Activated T-helper 2 cell treated with anti-CD3 and anti-CD28 coated beads, Interferon-gamma antibody, Interleukin-2, Interleukin-4, amounts not matched to agents 10 μg/mL and 5 μg/mL and 100 μg/mL, durations not matched to agents 14 hours and 24 hours and 36 hours (primary cell): ENCODE measurements at places on chromosomes 5 and 9. TPM values are rescaled to one million over a fixed set of nuclear protein-coding genes. Genes with fewer than 3 reads are reported as not detected.

DNA sequence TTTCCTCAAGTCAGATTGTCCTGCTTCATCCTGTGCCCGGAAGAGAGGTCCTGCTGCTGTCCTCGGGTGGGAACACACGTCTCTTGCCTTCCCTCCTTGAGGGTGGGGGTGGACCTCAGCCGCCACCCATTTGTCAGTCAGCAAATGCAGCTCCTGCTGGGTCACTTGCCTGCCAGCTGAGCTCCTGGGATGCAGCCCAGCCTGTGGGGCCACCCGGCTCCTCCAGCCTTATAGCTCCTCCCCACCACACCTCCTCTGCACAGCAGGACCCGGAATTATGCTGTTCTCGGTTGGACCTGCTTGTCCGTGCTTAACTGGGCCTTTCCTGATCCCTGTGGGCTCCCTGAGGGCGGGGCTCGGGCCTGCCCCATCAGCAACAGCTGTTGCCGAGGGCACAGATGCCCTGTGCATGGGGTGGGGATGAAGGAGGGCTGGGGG lies 52.7 kb downstream of the RXRA start:
- no peak for DNase-seq

- DNase-seq: no peak
Observed at GRCh38 chr5:159061834-159062474, 37.8 kb downstream of the EBF1 start.

DNA sequence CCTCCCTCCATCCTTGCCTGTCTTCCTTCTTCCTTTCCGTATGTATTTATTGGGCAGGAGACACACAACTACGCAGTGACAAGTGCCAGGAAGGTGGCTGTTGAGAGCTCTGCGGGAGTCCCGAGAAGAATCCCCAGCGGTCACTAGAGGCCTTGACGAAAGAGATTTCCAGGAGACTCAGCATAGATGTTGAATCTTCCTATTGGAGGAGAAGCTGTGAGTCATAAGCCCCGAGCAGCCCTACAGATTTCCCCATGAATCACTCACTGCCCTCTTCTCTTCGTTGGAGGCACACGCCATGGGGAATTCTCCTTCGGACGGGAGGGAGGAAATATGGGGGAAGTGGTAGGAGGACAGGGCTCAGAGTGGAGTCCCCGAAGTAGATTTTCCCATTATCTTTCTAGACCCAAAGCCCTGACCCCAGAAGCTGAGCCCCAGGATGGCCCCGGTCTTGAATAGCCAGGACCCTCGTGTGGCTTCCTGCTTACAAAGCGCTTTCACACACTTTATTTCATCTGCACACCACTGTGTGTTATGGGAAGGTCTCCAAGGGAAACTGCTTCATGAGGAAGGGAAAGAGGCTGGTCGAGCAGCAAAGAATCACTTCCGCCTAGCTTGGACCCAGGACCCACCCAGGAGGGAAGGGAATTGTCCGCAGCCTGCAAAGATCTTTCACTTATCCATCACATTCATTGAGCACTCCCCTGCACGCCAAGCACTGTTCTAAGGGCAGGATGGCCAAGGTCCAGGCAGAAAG lies 12.7 kb downstream of the DUSP1 start:
- no peak for DNase-seq

Gene LHX2
- total RNA-seq: not detected in 2 replicates

Gene TMEFF1
- 0.52 and 1.1 TPM in 2 replicates for total RNA-seq

Gene TLN1
- 253 and 267 TPM in 2 replicates for total RNA-seq

Gene FGFR4
- total RNA-seq: 1.1 and 1.2 TPM in 2 replicates

DNA sequence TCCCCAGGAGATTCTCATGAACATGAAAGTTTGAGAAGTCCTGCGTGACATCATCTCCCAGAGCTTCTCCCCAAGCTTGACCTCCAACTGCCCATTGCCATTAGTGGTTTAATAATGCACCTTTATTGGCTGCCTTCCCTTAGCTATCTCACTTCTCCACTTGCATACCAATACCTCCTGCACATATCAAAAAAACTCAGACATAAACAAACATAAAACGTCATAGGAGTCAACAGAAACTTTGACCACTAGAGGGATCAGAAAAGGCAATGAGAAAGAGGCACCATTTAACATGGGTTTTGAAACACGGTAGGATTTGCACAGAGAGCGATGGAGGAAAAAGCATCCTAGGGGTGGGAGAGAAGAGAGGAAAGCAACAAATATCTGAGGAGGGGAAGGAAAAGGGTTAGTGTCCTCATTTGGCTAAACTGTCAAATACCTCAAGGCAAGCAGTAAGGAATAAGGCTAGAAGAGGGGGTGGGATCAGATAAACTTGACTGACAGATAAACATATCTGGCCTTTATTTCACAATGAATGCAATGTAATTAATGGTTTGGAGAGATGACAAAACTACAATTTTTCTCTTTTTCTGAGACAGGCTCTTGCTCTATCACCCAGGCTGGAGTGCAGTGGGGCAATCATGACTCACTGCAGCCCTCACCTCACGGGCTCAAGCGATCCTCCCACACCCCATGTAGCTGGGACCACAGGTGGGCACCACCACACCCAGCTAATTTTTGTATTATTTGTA lies 27.0 kb downstream of the GNAQ start:
- DNase-seq: no peak

Gene CSNK1G3
- 37.7 and 38.2 TPM in 2 replicates for total RNA-seq

Gene IFNA21
- total RNA-seq: not detected in 2 replicates

DNA sequence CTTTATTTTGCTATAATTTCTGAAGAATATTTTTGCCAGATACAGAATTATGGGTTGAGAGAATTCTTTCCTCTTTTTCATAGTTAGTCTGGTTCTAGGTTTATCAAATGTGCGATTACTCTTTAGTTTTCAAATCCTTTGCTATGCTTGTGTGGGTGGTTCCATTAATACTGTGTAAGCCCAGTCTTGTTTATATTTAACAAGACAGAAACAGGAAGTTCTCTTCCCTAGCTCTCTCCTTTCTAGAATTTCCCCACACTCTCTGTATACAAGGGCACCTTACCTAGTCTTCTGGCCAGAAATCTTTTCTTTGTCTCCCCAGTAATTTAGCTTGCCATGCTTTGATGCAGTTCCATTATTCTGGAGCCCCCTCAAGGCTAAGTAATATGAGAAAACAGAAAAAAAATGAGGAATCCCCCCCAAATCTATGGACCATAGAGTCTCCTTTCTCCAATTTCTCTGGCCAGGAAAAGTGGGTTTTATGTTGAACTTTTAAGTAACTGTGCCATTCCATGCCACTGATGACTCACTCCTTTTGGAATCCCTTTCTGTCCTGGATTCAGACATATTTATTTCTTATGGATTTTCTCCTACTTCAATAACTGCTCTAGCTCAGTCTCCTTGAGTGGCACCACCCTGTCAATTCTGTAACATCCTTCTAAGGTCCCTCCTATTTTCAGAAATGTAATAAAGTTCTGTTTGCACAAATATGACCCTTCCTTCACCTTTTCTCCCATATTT lies 1714.1 kb downstream of the EFNA5 start:
- DNase-seq: no peak

Gene PCDHGC5
- not detected in 2 replicates for total RNA-seq

Gene FBP2
- not detected in 2 replicates for total RNA-seq

- DNase-seq: peak; percentile 28
Observed at GRCh38 chr5:179699616-179700237, 960 bp downstream of the CANX start.

Gene HEMGN
- total RNA-seq: 0.41 and 0.78 TPM in 2 replicates

- no peak for DNase-seq
Observed at GRCh38 chr9:127319366-127320114, 55.0 kb downstream of the GARNL3 start.

- DNase-seq: no peak
Observed at GRCh38 chr5:157672976-157673375, 1.6 kb downstream of the C5orf52 start.

Gene SAP30L
- 35.9 and 36.0 TPM in 2 replicates for total RNA-seq

Gene GPR21
- 0.59 and 1.0 TPM in 2 replicates for total RNA-seq

Gene C5orf34
- total RNA-seq: 6.3 and 8.3 TPM in 2 replicates

DNA sequence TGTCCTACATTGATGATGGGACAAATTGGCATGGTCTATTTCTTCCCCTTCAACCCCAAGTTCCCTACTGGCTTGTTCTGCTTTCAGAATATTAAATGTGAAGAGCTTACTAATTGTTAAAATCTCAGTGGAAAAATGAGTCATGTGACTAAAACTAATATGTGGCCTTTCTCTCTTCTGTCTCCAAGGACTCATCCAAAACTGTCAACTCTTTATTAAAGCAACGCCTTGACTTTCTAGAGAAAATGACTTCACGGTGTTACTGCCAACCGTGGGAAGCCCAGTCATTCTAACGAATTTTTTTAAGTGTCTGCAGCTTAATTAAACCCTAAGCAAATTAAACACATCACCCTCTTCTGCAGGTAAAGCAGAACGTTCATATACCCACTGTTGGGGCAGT lies 431.6 kb downstream of the DTWD2 start:
- no peak for DNase-seq

DNA sequence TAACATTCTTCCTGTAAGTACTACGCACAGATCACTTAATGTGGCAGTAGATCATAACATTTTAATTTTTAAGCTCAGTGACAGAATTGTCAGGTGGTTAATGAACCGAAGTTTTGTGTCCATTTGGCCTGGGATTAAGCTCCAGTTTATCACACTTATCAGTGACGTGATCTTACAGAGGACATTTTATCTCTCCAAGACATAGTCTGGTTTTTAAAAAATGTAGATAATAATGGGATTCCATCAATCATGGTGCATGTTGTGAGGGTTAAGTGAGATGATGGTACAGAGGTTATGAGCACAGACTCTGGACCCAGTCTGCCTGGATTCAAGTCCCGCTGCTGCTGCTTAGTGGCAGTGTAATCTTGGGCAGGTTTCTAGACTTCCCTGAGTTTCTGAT lies 66.0 kb upstream of the ZFAND5 start:
- DNase-seq: no peak
